Renal pelvis (tissue), 12 donors: ENCODE measurements at places on chromosomes 1 and 21. TPM values are rescaled to one million over a fixed set of nuclear protein-coding genes. Genes with fewer than 3 reads are reported as not detected.

DNA sequence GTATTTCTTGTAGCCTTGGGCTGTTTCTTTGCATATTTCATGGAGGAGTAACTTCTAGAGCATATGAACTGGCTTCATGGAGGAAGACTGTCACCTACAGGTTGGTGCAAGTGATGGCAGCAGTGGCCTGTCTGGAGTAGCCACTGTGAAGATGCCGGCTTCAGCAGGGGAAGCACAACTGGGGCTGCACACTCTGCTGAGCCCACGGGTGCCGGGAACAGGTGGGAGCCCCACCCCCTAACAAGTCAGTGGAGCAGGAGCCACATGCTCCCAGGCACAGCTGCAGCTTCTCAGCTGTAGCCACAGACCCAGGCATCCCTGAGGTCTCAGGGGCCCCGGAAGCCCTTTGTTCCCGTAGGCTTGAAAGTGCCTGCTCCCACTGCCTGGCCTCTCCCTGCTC is 43.2 kb upstream of the C1orf185 start:
- no peak for DNase-seq

DNA sequence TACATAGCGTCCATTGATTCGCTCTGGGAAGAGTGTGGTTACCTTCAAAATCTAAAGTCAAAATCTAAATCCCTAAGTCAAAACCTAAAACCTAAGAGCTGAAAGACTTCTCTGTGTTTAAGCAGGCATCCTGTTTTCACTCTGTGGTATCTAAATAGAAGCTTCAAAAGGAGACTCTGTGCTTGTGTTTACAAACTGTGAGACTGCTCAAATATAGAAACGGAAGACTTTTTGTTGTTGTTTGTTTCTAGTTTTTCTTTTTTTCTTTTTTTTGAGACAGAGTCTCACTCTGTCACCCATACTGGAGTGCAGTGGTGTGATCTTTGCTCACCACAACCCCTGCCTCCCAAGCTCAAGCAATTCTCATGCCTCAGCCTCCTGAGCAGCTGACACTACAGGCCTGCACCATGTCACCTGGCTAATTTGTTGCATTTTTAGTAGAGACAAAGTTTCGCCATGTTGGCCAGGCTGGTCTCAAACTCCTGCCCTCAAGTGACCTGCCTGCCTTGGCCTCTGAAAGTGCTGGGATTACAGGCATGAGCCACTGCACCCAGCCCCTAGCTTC is 425.9 kb downstream of the SMYD3 start:
- no peak for DNase-seq

GRCh38 chr21:36699546-36700294 is 805 bp downstream of the SIM2 start:
- no peak for DNase-seq

- DNase-seq: no peak
Observed at GRCh38 chr21:19256934-19257660, 853.5 kb upstream of the TMPRSS15 start.

DNA sequence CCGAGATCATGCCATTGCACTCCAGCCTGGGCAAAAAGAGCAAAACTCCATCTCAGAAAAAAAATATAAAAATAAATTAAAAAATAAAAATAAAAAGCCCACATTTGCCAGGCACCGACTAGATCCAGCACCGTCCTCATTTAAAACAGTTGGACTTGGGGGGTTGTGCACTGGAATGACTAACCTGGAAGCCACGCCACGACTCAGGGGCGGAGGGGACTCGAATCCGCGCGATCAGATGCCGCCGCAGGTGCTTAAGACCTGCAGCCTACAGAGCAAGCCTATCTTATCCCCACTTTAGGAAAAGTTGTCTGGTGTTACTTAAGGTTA is 38.5 kb downstream of the ZBTB8OS start:
- DNase-seq: no peak

GRCh38 chr1:180186831-180187230 is 32.2 kb downstream of the QSOX1 start:
- DNase-seq: no peak

TRIM45 gene
- 28.8 TPM for polyA plus RNA-seq

- DNase-seq: no peak
Observed at GRCh38 chr1:117240547-117240946, 29.8 kb upstream of the VTCN1 start.
